ENCODE measurements at places on chromosomes 6 and 20. TPM values are rescaled to one million over a fixed set of nuclear protein-coding genes. Genes with fewer than 3 reads are reported as not detected.

The TAAR9 gene
- not detected for polyA plus RNA-seq

The PAQR8 gene
- polyA plus RNA-seq: 78.4 TPM

- H3K27ac ChIP-seq: no peak overlapping the region
- no peaks in the 10 kb centered on the region for H3K27me3 ChIP-seq
These were observed 11.9 kb downstream of the GPX5 start for GRCh38 chr6:28537509-28538140.

GRCh38 chr6:33320315-33321181 is 3.0 kb upstream of the ZBTB22 start:
- no peak overlapping the region for H3K27ac ChIP-seq
- H3K36me3 ChIP-seq: peaks cover 9% of the 10 kb centered on the region
- H3K4me3 ChIP-seq: no peak overlapping the region
- DNase-seq: no peak
- peaks cover 8% of the 10 kb centered on the region for H3K4me1 ChIP-seq

The CYP39A1 gene
- 2.5 TPM for polyA plus RNA-seq

DNA sequence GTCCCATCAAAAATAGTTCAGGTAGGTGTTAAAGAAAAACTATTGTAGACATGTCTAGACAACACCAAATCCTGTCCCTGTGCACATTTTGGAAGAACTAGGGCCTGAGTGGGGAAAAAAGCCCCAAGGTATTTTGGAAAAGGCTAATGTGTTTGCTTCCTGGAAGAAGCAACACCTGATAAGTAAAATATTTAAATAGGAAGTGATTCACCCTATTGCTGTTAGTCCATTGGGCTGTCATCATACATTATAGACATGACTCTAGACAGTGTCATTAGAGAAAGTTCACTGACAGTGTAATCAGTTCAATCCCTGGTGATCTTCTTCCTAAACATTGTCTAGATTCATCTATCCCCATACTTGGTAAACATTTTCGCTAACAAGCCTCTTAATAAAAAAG is 465.3 kb downstream of the CBLN4 start:
- no peaks in the 10 kb centered on the region for H3K27me3 ChIP-seq
- no peak for DNase-seq
- H3K4me1 ChIP-seq: no peaks in the 10 kb centered on the region
- H3K4me3 ChIP-seq: no peak overlapping the region
- H3K36me3 ChIP-seq: no peaks in the 10 kb centered on the region

GRCh38 chr20:31809661-31810060 is 9.5 kb upstream of the MYLK2 start:
- no peaks in the 10 kb centered on the region for H3K4me1 ChIP-seq
- H3K4me3 ChIP-seq: no peak overlapping the region
- H3K27me3 ChIP-seq: no peaks in the 10 kb centered on the region
- no peak overlapping the region for H3K27ac ChIP-seq
- no peak for DNase-seq

The SLC17A2 gene
- not detected for polyA plus RNA-seq

The LIN28B gene
- polyA plus RNA-seq: not detected

All from small intestine (tissue), 16 donors.